Vagina (tissue), 2 donors: ENCODE measurements at places on chromosomes 7 and 10.

DNA sequence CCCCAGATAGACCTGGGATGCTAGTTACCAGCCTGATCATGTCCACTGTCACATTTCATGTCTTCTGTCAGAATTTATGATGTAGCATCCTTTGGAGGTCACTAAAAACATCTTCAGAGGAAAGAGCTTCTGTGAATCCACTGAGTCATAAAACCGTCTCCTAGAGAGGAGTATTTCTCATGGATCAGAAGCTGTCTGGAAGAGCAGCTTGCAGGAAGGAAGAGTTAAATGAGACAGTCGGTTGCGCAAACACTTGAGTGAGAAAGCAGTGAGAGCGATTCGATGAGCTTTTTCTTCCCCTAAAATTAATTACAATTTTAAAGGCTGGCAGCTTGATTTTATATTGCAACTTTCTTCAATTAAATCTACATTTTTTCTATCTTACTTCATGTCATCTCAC, 47.2 kb upstream of the WDR11 start:
- DNase-seq = no peak

- DNase-seq = no peak
Observed at GRCh38 chr7:116510795-116511194, 11.3 kb downstream of the CAV2 start.

DNA sequence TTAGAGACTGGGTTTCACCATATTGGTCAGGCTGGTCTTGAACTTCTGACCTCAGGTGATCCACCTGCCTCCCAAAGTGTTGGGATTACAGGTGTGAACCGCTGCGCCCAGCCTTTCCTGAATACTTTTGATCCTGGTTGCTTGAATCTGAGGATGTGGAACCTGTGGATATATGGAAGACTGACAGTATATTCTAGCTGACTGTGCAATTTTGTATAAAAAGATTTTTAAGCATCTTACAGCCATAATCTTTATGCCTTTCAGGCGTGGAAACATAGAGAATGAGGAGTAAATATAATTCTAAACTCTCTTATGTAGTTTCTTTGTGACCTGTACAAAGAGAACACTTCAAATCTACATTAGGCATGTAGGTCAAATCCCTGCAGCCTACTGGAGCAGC, 16.2 kb downstream of the TSPAN14 start:
- DNase-seq = no peak

DNA sequence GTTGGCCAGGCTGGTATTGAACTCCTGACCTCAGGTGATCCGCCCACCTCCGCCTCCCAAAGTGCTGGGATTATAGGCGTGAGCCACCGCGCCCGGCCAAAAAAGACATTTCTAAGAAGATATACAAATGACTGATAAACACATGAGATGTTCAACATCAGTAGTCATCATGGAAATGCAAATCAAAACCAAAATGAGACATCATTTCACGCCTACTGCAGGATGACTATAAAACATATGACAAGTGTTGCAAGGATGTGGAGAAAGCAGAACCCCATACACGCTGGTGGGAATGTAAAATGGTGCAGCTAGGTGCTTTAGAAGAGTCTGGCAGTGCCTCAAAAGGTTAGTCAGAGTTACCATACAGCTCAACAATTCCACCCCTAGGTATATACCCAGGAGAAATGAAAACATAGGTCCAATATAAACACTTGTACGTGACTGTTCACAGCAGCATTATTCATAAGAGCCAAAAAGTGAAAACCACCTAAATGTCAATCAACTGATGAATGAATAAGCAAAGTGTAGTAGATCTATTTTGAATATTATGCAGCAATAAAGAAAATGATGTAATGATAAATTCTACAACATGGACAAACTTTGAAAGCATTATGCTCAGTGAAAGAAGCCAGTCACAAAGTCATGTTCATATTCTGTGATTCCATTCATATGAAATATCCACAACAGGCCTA, 24.5 kb downstream of the TMEM209 start:
- DNase-seq = no peak
